CMK (cell line): ENCODE measurements at places on chromosomes 6 and 20.

- no peak for DNase-seq
These were observed 163.3 kb upstream of the SNX9 start for GRCh38 chr6:157659536-157660271.

GRCh38 chr6:148323344-148323743 lies 19.3 kb upstream of the SASH1 start:
- no peak for DNase-seq

GRCh38 chr6:136546331-136546730 lies 3.9 kb downstream of the MAP7 start:
- no peak for DNase-seq

- no peak for DNase-seq
These were observed 7.1 kb upstream of the NKX2-2 start for GRCh38 chr20:21520702-21521595.

GRCh38 chr6:31339210-31339609 lies 17.8 kb downstream of the HLA-B start:
- no peak for DNase-seq

DNA sequence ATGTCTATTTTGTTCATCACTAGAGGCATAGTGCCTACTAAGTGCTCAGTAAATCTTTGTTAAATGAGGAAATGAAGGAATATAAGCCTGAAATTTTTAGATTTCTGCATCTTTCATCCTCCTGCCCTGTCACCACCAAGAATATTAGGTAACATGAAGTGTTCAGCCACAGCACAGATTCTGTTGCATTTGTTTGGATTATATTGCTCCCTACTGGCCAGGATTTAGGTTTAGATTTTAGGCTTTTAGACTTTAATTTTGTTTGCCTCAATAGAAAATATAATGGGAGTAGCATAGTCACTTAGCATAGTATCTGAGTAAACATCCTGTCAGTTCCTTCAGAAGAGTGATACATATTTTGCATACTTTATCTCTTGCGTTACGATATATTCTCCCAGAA lies 14.2 kb downstream of the FARS2 start:
- no peak for DNase-seq

- DNase-seq = no peak
These were observed 300.1 kb downstream of the GMDS start for GRCh38 chr6:1945235-1945832.

- DNase-seq = peak; percentile 44
These were observed 44.4 kb downstream of the DTD1 start for GRCh38 chr20:18632196-18632789.

DNA sequence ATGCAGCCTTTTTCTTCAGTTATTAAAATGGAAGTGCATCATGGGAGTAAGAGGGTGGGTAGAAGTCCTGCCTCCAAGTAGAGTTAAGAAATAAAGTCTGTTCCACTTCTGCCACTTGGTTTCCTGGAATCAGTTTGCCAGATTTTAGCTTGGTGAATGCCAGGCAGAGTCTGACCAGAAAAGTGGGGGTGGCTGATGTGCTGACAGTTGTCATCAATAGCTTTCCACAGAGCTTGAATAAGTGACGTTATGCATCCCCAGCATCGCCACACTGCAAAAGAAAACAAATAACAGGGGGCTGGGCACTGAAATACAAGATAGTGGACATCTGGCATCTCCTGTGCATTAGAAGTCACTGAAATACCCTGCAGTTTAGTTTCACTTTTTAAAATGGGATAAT lies 30.8 kb upstream of the CEP162 start:
- no peak for DNase-seq

DNA sequence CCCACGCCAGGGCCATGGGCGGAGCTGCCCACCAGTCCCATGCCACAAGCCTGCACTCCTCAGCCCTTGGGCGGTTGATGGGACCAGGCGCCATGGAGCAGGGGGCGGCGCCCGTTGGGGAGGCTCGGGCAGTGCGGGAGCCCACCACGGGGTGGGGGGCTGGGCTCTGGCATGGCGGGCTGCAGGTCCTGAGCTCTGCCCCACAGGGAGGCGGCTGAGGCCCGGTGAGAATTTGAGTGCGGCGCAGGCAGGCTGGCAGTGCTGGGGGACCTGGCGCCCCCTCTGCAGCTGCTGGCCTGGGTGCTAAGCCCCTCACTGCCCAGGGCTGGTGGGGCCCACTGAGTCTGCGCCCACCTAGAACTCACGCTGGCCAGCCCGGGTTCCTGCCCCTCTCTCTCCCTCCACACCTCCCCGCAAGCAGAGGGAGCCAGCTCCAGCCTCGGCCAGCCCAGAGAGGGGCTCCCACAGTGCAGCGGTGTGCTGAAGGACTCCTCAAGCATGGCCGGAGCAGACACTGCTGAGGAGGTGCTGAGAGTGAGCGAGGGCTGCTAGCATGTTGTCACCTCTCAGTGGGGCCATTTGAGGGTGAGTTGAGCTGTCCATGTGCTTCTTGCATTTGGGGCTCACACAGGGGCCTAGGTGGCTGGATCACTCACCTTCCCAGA lies 4.0 kb downstream of the MRAP2 start:
- DNase-seq = no peak

DNA sequence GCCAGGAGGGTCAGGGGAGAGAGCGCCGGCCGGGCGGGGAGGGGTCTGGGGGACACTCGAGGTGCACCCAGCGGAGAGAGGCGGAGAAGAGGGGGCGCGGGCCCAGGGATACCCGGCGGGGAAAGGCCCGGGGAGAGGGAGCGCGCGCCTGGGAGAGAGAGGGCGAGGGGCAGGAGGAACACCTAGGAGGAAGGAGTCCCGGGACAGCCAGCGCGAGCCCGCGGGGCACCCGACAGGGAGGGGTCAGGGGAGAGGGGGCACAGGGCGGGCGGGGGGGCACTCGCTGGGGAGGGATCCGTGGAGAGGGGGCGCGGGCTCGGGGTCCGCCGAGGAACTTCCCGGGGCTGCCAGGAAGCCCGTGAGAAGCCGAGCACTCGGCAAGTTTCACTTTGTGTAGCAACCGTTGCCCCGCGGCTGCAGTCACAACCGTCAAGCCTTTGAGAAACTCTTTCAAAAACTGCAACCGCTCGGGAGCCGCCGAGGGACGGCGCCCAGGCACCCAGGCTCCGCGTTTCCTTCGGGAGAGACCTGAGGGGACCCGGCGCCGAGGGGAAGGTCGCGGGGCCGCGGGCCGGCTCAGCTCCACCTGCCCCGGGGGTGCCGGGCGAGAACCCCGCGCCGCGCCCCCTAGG lies 471 bp downstream of the EZR start:
- DNase-seq = no peak

DNA sequence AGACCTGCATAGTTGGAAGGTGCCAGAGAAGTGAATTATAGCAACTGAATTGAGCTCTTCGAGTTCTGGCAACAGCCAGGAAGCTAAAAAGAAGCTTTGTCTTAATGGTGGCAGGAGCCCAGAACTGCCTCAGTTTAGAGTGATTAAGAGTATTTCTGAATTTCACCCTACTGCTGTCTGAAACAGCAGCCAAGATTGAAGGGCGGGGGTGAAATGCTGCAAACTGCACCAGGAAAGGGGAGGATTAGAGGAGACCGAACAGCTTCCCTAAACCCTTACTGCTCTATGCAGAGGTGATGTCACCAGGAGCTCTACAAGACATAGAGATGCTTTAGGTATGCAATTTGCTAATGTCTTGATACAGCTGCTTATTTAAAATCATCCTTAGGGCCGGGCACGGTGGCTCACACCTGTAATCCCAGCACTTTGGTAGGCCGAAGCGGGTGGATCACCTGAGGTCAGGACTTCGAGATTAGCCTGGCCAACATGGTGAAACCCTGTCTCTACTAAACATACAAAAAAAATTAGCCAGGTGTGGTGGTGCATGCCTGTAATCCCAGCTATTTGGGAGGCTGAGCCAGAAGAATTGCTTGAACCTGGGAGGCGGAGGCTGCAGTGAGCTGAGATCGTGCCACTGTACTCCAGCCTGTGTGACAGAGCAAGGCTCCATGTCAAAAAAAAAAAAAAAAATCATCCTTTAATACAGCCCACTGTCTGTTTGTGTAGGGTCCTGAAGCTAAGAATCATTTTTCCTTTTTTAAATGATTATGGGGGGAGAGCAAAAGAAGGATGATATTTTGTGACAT lies 91.7 kb upstream of the IYD start:
- DNase-seq = no peak

DNA sequence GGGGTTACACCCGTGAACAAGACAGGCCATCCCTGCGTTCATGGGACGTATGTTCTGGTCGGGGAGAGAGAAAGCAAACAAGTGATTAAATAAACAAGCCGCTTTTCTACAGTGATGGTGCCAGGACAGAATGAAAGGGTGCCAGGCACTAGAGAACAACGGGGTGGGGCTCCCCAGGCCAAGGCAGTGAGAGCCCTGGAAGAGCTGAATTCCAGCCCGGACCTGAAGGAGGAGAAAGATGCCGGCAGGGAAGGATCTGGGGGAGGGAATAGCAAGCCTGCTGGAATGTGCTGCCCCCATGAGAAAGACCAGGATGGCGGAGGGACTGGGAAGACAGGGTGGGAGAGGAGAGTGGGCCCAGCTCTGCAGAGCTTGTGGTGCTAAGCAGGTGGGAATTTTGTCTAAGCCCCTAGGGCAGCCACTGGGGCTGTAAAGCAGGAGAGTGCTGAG lies 7.5 kb downstream of the SNAI1 start:
- DNase-seq = no peak

DNA sequence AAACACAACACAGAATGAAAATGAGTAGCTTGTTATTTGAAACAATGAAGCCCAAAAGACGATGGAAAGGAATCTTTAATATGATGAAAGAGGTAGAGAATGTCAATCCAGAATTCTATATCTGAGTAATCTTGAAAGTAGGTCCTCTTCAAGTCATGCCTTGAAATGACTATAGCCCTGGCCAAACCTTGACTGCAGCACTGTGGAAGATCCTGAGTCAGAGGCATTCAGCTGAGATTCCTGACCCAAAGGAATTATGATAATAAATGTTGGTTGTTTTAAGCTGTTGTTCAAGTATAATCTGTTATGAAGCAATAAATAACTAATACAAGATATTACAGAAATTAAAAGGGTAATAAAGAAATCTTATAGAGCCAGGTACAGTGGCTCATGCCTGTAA lies 64.8 kb downstream of the IBTK start:
- DNase-seq = no peak

DNA sequence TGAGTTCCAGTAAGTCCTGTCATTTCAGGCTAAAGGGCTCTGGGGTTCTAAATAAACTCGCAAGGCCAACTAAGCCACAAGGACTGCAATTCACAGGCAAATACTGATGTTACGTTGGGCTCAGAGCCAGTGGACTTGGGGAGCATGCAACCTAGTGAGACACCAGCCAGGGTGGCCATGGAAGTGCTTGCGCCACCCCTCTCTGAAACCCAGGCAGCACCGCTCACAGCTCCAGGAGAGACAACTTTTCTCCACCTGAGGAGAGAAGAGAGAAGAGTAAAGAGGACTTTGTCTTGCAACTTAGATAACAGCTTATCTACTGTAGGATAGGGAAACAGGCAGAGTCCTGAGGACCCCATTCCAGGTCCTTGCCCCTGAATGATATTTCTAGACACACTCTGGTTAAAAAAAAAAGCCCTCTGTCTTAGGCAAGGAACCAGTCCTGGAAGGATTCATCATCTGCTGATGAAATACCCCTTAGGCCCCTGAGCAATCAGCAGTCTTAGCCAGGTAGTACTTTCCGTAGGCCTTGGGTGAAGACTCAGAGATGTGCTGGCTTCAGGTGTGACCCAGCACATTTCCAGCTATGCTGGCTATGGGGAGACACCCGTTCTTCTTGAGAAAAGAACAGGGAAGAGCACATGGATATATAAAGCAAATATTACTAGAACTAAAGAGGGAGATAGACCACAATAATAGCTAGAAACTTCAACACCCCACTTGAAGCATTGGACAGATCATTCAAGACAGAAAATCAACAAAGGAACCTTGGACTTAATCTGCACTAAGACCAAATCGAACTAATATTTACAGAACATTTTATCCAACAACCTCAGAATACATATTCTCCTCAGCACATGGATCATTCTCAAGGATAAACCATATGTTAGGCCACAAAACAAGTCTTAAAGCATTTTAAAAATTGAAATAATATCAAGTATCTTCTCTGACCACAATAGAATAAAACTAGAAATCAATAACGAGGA lies 31.5 kb upstream of the TBC1D32 start:
- DNase-seq = no peak

- DNase-seq = no peak
These were observed 7.1 kb upstream of the SLC17A4 start for GRCh38 chr6:25747477-25747876.

DNA sequence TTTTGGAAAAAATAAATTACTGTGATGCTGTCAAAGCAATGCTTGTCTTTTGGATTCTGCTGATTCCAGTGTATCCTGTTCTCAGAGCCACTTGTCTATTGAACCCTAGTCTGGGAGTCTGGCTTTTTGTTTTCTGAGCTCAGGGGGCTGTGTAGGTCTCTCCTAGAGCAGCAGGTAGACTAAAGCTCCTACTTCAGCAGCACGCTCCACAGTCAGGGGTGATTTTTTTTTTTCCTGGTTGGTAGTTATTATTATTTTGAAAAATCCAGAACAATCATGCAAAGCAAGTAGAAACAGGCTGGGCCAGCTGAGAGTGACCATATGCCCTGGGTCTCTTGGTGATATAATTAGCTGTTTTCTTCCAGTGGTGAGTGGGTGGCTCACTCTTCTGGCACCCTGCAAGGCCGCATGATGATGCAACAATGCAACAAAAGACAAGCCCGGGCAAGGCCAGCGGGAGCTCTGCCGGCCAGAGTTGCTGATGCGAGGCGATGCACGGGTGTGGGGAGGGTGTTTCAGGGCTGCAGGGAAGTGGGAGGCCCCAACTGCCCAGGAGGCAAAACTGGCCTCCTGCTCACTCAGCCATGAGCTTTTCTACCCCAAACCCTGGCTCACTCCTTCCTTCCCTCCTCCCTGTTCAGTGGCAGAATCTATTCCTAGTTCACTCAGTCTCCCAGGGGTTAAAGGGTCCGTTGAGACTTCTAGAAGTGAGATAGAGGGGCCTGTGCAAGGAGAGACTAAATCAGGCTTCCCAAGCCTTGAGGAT lies 11.5 kb upstream of the CDKN1A start:
- no peak for DNase-seq

DNA sequence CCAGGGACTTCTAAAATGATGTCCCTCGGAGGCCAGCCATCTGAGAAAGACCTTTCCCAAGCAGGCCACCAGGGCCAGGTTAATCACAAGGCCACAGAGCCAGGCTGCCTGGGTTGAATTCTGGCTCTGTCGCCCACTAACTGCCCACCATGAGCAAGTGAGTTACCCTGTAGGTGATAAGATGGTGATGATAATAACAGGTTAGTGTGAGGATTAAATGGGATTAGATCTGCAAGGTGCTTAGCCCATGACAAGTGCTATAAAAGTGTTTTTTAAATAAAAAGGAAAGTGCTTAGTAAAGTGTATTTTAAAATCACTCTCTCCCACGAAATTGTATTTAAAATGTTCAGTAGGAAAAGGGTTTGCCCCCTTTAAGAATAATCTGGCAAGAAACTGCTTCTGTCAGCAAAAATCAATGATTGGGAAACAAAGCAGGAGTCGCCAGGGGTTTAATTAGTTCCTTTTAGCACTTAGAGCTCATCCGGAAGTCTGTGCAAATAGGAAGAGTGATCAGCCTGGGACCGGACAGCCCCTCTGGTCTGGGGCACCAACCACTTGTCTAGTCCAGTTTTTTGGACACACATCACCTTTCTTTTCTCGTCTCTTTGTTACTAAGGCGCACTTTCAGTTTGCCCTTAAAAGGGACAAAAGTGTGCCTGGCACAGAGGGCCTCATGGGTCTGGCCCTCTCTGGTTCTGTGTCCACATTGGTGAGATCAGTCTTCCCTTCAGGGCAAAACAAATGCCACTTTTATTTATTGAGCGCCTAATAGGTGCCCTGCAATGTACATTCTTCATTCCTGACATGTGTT lies 150.4 kb downstream of the GRM4 start:
- DNase-seq = no peak
